ENCODE measurements at places on chromosomes 4 and X. TPM values are rescaled to one million over a fixed set of nuclear protein-coding genes. Genes with fewer than 3 reads are reported as not detected.

ADRA2C gene
- total RNA-seq = 3.7 TPM

- ATAC-seq = no peak
Measured at GRCh38 chr4:123671636-123672404, 275.2 kb downstream of the SPRY1 start.

DNA sequence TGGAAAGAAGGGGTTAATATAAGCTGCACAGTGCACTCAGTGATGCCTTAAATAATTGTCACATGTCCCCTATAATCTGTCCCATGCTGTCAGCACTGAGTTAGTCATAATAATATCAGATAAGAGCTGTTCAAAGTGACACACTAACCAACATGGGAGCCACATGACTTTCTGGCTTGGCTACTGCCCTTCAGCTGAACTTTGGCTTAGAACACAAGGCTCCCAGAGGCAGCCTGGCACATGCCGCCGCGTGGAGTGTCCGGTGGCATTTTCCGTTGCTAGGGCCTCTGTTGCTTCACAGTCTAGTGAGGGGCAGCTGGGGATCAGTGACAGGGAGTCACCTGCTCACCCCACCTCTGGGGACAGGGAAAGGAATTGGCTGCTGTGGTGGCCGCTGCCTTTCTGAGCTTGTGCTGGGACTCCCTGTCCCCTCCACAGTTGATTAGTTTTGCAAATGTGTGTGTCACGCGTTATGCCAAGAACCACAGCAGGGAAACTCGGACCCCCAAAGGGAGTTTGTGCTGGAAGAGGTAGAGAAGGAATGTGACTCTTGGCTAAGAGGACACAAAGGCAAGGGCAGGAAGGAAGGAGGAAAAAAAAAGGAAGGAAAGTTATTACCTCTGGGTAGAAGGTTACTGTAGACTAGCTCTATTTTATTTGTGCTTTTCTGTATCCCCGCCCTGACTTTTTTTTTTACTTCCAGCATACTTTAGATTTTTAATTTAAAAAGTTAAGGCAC, 41.1 kb upstream of the PPARGC1A start:
- peak; percentile 95 for ATAC-seq

ZBTB49 gene
- 4.9 TPM for total RNA-seq

GRCh38 chr4:22970665-22971064, 277.9 kb downstream of the GBA3 start:
- ATAC-seq = no peak

- no peak for ATAC-seq
Measured at GRCh38 chr4:88765729-88766128, 68.1 kb upstream of the NAP1L5 start.

DNA sequence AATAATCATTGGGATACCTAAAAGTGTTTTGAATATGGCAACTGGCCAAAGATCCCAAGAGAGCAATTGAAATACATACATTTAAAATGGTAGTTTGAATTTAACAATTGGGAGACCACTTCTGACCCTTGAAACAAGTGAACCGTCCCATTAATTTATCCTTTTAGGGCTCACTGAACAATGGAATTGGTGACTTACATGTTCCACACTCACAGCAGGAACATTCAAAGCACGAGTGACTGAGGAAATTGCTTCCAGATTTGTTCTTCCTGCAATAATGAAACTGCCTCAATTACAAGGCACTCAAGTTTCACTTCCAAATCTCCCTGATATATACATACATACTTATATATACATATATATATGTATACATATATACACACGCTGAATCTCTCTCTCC, 20.6 kb downstream of the SLC39A8 start:
- ATAC-seq = no peak

ARHGAP4 gene
- total RNA-seq = 2.3 TPM

- no peak for ATAC-seq
Measured at GRCh38 chr4:176306837-176307665, 12.7 kb upstream of the SPCS3 start.

DNA sequence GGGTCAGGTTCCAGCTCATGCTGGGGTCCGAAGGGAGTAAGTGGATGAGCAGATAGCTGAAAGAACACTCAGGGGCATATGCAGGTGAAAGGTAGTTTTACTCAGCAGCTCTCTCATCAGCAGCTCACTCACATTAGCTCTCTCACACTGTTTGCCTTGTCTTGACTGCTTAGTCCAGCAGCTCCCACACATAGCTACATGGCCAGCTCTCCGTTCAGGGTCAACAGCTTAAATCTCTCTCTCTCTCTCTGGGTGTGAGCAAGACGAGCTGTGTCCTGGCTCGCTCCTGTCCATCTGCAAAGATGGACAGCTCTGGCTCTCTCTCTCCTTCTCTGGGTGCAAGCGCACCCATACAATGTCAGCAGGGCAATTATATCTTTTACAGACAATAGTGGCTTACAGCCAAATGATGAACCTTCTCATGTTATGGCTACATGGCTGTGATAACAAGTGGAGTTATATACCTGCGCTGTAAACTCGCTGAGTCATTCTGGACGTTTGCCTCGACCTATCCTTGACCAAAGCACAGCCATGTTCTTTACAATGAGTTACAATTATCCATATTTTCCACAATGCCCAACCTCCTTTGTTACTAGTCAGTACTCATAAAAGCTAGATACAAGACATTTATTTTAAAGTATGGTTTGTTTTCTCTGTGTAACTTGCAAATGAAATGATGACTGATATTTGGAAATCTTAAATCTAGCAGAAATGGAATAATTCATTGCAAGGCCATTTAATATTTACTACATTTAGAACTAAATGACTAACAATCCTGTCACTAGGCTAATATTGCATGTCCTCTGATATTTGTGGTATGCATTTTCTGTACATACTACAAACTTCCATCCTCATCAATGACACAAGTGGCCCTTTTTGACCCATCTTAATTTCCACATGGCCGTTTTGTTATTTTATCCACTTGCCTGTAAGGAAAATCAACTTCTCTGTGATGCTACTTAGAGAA, 9.3 kb downstream of the PAPSS1 start:
- no peak for ATAC-seq

DNA sequence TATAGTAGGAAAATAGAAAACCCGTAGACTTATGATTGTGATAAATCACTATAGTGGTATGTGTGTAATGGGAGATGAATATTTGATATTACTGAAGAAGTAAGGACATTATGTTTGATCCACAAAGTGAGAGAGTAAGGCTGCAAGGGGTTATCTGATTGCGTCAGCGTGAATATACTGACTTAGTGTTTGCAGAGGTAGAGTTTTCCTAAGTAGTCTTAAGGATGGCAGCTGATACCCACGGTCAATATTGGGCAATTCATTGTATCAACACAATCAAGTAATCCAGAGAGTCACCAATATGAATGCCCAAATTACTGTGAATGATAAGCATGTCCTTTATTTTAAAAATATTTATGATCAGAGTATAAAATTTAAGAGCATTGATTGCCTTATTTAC, 83.7 kb downstream of the SPOCK3 start:
- no peak for ATAC-seq

GRCh38 chr4:48898733-48899431, 7.7 kb downstream of the OCIAD2 start:
- no peak for ATAC-seq

- ATAC-seq = no peak
Measured at GRCh38 chr4:139912445-139912844, 241.5 kb downstream of the MAML3 start.

GRCh38 chr4:184094532-184095159, 123.0 kb downstream of the ENPP6 start:
- no peak for ATAC-seq

DNA sequence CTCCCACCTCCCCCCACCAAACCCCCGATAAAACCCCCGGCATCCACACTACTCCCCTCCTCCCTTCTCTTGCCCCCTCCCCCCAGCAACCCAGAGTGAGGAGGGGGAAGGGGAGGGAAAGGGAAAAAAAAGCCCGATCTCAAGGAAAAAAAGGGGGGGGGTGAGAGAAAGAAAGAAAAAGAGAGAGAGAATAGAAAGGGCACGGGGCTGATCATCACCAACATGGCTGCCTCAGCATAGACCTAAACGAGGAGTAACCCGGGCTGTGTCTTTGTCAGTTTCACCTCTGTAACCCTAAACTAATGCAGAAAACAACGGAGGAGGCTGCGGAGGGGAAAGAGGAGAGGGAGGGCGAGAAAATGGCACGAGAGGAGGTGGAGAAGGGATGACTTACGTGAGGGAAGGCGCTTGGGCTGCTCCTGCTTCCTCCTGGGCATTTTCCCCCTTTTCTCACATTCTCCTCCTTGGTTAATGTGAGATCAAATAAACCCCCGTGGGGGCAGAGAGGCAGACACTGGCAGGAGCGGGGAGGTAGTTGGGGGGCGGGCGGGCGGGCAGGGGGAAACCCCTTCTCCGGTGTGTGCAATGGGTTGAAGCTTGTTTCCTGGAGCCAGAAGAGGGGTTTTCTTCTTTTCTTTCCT, 532 bp downstream of the ZNF827 start:
- ATAC-seq = no peak

GRCh38 chr4:80008351-80008750, 64.7 kb downstream of the ANTXR2 start:
- ATAC-seq = no peak

DNA sequence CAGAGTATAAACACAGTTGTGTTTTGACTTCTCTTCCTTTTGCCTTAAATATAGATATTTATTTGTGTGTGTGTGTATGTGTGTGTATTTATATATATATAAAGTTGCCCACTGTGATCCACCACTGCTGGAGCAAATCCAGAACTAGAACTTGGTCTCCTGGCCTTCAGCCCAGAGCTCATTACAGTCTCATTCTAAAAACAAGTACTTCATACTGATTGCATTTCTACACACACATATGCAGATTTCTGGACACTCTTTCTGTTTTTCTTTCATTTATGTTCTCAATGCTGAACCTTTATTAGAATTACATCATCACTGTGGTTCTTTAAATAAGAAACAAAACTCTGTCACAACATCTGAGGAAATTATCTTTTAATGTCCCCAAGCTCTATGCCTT, 381 bp downstream of the TXK start:
- ATAC-seq = peak; percentile 33

Data from motor neuron (in vitro differentiated cells).